ENCODE measurements at places on chromosomes 3 and 15. TPM values are rescaled to one million over a fixed set of nuclear protein-coding genes. Genes with fewer than 3 reads are reported as not detected.

GRCh38 chr3:123571264-123571972 lies 13.4 kb downstream of the HACD2 start:
- H3K4me1 ChIP-seq = peaks cover 17% of the 10 kb centered on the region
- no peaks in the 10 kb centered on the region for H3K27me3 ChIP-seq
- DNase-seq = no peak
- H3K4me3 ChIP-seq = no peak overlapping the region

- no peaks in the 10 kb centered on the region for H3K36me3 ChIP-seq
- H3K4me1 ChIP-seq = peaks cover 44% of the 10 kb centered on the region
Observed at GRCh38 chr3:73783811-73784210, 159.1 kb upstream of the PDZRN3 start.

- no peak overlapping the region for H3K27ac ChIP-seq
- H3K36me3 ChIP-seq = peaks cover 8% of the 10 kb centered on the region
- no peaks in the 10 kb centered on the region for H3K27me3 ChIP-seq
- H3K4me1 ChIP-seq = peaks cover 21% of the 10 kb centered on the region
- no peak overlapping the region for H3K4me3 ChIP-seq
- peak; percentile 25 for DNase-seq
Observed at GRCh38 chr3:197501879-197502620, 53.7 kb downstream of the BDH1 start.

DNA sequence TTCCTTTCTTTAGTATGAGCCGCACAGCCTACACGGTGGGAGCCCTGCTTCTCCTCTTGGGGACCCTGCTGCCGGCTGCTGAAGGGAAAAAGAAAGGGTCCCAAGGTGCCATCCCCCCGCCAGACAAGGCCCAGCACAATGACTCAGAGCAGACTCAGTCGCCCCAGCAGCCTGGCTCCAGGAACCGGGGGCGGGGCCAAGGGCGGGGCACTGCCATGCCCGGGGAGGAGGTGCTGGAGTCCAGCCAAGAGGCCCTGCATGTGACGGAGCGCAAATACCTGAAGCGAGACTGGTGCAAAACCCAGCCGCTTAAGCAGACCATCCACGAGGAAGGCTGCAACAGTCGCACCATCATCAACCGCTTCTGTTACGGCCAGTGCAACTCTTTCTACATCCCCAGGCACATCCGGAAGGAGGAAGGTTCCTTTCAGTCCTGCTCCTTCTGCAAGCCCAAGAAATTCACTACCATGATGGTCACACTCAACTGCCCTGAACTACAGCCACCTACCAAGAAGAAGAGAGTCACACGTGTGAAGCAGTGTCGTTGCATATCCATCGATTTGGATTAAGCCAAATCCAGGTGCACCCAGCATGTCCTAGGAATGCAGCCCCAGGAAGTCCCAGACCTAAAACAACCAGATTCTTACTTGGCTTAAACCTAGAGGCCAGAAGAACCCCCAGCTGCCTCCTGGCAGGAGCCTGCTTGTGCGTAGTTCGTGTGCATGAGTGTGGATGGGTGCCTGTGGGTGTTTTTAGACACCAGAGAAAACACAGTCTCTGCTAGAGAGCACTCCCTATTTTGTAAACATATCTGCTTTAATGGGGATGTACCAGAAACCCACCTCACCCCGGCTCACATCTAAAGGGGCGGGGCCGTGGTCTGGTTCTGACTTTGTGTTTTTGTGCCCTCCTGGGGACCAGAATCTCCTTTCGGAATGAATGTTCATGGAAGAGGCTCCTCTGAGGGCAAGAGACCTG lies 13.2 kb downstream of the GREM1 start:
- no peak for DNase-seq
- H3K4me1 ChIP-seq = peaks cover 99% of the 10 kb centered on the region
- H3K4me3 ChIP-seq = peak overlapping the region; percentile 72
- peaks cover 72% of the 10 kb centered on the region for H3K27me3 ChIP-seq

DNA sequence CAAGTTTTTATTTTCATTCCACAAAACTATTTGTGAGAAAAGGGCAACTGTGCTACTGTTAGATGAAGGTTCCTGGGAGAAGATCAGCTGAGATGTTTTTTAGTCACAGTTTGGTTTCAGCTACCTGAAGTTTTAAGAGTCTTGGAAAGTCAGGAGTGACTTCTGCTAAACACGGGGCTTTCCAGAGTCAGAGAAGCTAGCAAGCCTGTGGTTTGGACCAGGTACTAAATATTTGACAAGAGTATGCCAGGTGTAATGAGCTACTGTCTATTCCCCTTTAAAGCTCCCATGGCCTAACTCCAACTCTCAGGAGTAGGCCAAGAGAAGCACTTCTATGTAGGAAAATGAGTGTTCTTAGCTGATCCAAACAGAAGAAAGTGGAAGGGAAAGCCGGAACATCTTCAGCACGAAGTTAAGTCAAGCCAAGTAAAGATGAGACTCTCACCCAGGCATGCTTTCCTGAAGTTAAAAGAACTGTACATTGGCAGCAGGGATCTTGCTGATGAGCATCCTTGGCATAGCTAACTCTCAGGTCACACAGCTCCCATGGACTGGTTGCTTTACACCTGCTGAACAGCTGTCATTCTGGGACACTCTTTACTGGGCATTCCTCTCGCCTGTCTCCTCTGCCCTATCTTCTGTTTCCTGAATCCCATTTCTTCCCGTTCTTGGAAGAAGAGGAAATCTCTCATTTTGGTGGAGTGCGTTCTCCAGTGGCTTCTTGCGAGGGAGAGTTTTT lies 22.5 kb downstream of the TM4SF18 start:
- no peak for DNase-seq
- H3K27me3 ChIP-seq = no peaks in the 10 kb centered on the region
- peaks cover 3% of the 10 kb centered on the region for H3K36me3 ChIP-seq
- H3K4me1 ChIP-seq = peaks cover 41% of the 10 kb centered on the region
- H3K4me3 ChIP-seq = no peak overlapping the region
- H3K27ac ChIP-seq = no peak overlapping the region

GRCh38 chr3:100982710-100983109 lies 10.5 kb downstream of the ABI3BP start:
- H3K27me3 ChIP-seq = no peaks in the 10 kb centered on the region
- peak overlapping the region; percentile 72 for H3K27ac ChIP-seq
- H3K36me3 ChIP-seq = no peaks in the 10 kb centered on the region
- peak overlapping the region; percentile 75 for H3K4me3 ChIP-seq
- H3K4me1 ChIP-seq = peaks cover 48% of the 10 kb centered on the region

GRCh38 chr3:10927551-10927950 lies 65.0 kb upstream of the SLC6A1 start:
- H3K4me3 ChIP-seq = no peak overlapping the region
- H3K27ac ChIP-seq = no peak overlapping the region
- H3K27me3 ChIP-seq = peaks cover 27% of the 10 kb centered on the region
- no peaks in the 10 kb centered on the region for H3K36me3 ChIP-seq
- DNase-seq = no peak

DNA sequence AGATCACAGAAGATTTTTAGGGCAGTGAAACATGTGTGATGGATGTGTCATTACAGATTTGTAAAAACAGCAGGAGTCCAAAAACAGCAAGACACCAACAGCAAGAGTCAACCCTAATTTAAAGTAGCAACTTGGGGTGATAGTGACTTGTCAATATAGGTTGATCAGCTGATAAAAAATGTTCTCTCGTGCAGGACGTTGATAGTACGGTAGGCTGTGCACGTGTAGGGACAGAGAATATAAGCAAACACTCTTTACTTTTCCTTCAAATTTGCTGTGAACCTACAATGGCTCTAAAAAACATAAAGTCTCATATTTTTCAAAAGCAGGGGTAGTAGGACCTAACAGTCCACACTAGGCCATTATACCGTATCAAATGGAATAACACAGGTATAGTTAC lies 120.8 kb downstream of the STAG1 start:
- H3K4me1 ChIP-seq = peaks cover 50% of the 10 kb centered on the region
- H3K27me3 ChIP-seq = no peaks in the 10 kb centered on the region
- no peak for DNase-seq
- no peak overlapping the region for H3K27ac ChIP-seq
- peaks cover 18% of the 10 kb centered on the region for H3K36me3 ChIP-seq
- no peak overlapping the region for H3K4me3 ChIP-seq

GRCh38 chr15:67166280-67167009 lies 88.0 kb downstream of the AAGAB start:
- H3K4me3 ChIP-seq = no peak overlapping the region
- H3K27ac ChIP-seq = peak overlapping the region; percentile 45
- peaks cover 76% of the 10 kb centered on the region for H3K36me3 ChIP-seq
- H3K27me3 ChIP-seq = peaks cover 24% of the 10 kb centered on the region

- peaks cover 30% of the 10 kb centered on the region for H3K27me3 ChIP-seq
- DNase-seq = peak; percentile 82
- H3K36me3 ChIP-seq = no peaks in the 10 kb centered on the region
- peak overlapping the region; percentile 90 for H3K27ac ChIP-seq
- H3K4me1 ChIP-seq = peaks cover 24% of the 10 kb centered on the region
- peak overlapping the region; percentile 43 for H3K4me3 ChIP-seq
Observed at GRCh38 chr15:43249699-43250203, 17.0 kb downstream of the TGM5 start.

DNA sequence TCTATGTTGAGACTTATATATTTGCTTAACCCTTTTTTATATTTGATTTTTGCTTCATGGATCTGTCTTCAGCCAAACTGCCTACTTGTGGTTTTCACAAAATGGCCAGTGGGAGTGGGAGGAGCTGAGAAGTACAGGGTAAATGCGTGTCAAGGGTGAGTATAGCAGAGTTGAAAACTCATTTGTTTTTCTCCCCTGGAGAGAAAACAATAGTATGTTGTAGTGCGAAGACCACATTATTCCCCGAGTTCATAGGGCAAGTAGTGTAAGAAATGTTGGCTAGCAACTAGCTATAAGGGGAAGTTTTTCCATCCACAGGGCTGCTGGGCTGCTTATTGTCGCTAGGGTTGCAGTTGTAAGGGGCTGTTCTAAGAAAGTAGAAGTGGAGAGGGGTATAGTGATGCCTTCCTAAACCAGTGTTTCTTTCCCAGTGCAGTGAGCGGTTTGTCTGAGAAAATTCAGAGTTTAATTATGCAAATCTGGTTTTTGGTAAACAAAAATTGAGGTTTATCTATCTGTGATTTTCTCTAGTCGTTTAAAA lies 153.8 kb upstream of the AZI2 start:
- H3K4me3 ChIP-seq = no peak overlapping the region
- no peaks in the 10 kb centered on the region for H3K4me1 ChIP-seq
- no peaks in the 10 kb centered on the region for H3K27me3 ChIP-seq
- no peaks in the 10 kb centered on the region for H3K36me3 ChIP-seq
- DNase-seq = no peak

- no peak for DNase-seq
- no peak overlapping the region for H3K4me3 ChIP-seq
- peaks cover 62% of the 10 kb centered on the region for H3K4me1 ChIP-seq
Observed at GRCh38 chr15:73607843-73608242, 25.3 kb downstream of the NPTN start.

GRCh38 chr3:178987745-178988144 lies 83.9 kb downstream of the ZMAT3 start:
- DNase-seq = no peak
- peaks cover 77% of the 10 kb centered on the region for H3K36me3 ChIP-seq
- no peak overlapping the region for H3K4me3 ChIP-seq
- no peaks in the 10 kb centered on the region for H3K4me1 ChIP-seq
- no peaks in the 10 kb centered on the region for H3K27me3 ChIP-seq
- H3K27ac ChIP-seq = no peak overlapping the region

DNA sequence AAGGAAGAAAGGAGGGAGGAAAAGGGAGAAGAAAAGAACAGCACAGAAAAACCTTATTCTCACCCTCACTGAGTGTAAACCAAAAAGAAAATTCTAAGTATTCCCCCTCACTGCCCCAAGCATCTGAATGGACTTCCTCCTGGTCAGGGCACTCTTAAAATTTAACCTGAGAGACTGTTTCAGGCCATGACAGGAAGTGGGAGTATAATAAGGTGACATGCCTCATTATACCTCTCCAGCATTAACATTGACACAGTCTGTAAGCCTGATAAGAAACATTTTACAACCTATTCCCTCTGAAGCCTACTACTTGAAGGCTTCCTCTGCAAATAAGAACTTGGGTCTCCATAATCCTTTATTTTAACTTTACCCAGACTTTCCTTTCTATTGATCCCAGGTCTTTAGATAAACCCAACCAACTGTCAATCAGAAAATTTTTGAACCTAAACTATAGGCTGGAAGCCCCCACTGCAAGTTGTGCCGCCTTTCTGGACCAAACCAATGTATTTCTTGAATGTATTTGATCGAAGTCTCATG lies 41.7 kb downstream of the SLCO2A1 start:
- H3K27me3 ChIP-seq = peaks cover 21% of the 10 kb centered on the region
- no peaks in the 10 kb centered on the region for H3K4me1 ChIP-seq
- no peak for DNase-seq
- H3K27ac ChIP-seq = no peak overlapping the region
- H3K36me3 ChIP-seq = no peaks in the 10 kb centered on the region

DNA sequence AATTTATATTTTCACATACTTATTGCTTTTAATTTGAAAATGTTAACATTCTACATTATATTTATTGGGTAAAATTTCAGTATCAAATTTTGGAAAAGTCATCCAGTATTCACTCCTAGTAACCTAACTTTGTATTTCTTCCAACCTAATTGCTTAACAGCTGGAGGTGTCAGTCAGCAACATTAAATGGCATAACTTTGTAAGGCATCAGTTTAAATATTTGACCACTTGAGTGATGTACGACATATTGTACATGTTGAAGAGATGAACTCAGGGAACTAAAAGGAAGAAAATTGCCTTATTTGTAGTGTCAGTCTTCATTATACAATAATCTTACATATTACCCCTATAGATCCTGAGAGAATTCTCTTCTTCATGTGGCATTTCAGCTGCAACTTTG lies 326.8 kb downstream of the NAALADL2 start:
- no peaks in the 10 kb centered on the region for H3K4me1 ChIP-seq
- DNase-seq = no peak
- no peaks in the 10 kb centered on the region for H3K27me3 ChIP-seq

GRCh38 chr15:101119181-101119580 lies 132.7 kb downstream of the CHSY1 start:
- H3K4me1 ChIP-seq = peaks cover 39% of the 10 kb centered on the region
- H3K36me3 ChIP-seq = peaks cover 12% of the 10 kb centered on the region
- H3K27ac ChIP-seq = no peak overlapping the region

The SLC24A5 gene
- not detected for total RNA-seq

The CPNE4 gene
- total RNA-seq = not detected

The OSBPL10 gene
- 8.8 TPM for total RNA-seq

The ZNF662 gene
- total RNA-seq = not detected

The UBAP1L gene
- total RNA-seq = 0.82 TPM

The BLM gene
- 4.7 TPM for total RNA-seq

The RPL39L gene
- total RNA-seq = 9.9 TPM

The REC114 gene
- total RNA-seq = not detected

The KNL1 gene
- total RNA-seq = 17.7 TPM

The ARRDC4 gene
- total RNA-seq = 57.9 TPM

Data from HFFc6 (cell line).